Aorta (tissue), 5 donors: ENCODE measurements at places on chromosomes 3 and 15. TPM values are rescaled to one million over a fixed set of nuclear protein-coding genes. Genes with fewer than 3 reads are reported as not detected.

DZIP1L gene
- 19.0 TPM for total RNA-seq

SST gene
- not detected for total RNA-seq

ARID3B gene
- total RNA-seq: 11.7 TPM

ZNF80 gene
- 0.15 TPM for total RNA-seq

SERINC4 gene
- total RNA-seq: not detected

ATP13A5 gene
- not detected for total RNA-seq

RAD51 gene
- 0.87 TPM for total RNA-seq

GRK7 gene
- not detected for total RNA-seq

AGTR1 gene
- 4.0 TPM for total RNA-seq

GRIP2 gene
- total RNA-seq: 8.6 TPM

AQR gene
- 27.2 TPM for total RNA-seq

XIRP1 gene
- not detected for total RNA-seq

SLC12A1 gene
- total RNA-seq: 0.81 TPM

ZNF385D gene
- 108 TPM for total RNA-seq

CCDC54 gene
- not detected for total RNA-seq

C3orf85 gene
- not detected for total RNA-seq

INO80 gene
- total RNA-seq: 25.1 TPM

PIERCE2 gene
- total RNA-seq: 0.75 TPM

AADAC gene
- not detected for total RNA-seq

CCDC80 gene
- total RNA-seq: 241 TPM

CGGBP1 gene
- 65.8 TPM for total RNA-seq

GOLGA8Q gene
- 1.0 TPM for total RNA-seq

KNG1 gene
- not detected for total RNA-seq

MYO5C gene
- 7.8 TPM for total RNA-seq

APPL1 gene
- total RNA-seq: 40.6 TPM

IL16 gene
- 9.1 TPM for total RNA-seq

HYAL2 gene
- 52.6 TPM for total RNA-seq

TTC23 gene
- total RNA-seq: 33.6 TPM

WNT5A gene
- total RNA-seq: 10.6 TPM

SNTN gene
- total RNA-seq: not detected

FGF7 gene
- total RNA-seq: 120 TPM

MST1R gene
- 2.7 TPM for total RNA-seq

LRTM1 gene
- not detected for total RNA-seq
